ENCODE measurements at places on chromosomes 7 and 10. TPM values are rescaled to one million over a fixed set of nuclear protein-coding genes. Genes with fewer than 3 reads are reported as not detected.

- peaks cover 43% of the 10 kb centered on the region for H3K4me1 ChIP-seq
- DNase-seq: no peak
- no peak overlapping the region for H3K4me3 ChIP-seq
- no peaks in the 10 kb centered on the region for H3K36me3 ChIP-seq
- H3K27me3 ChIP-seq: no peaks in the 10 kb centered on the region
Measured at GRCh38 chr10:69839696-69840345, 38.1 kb downstream of the COL13A1 start.

GRCh38 chr7:140261522-140261921 is 84.7 kb upstream of the KDM7A start:
- no peak overlapping the region for H3K4me3 ChIP-seq
- no peak for DNase-seq
- no peaks in the 10 kb centered on the region for H3K36me3 ChIP-seq
- no peaks in the 10 kb centered on the region for H3K27me3 ChIP-seq

Gene ZNF853
- 0.21 TPM for total RNA-seq

- peak; percentile 56 for DNase-seq
- H3K27ac ChIP-seq: no peak overlapping the region
- peaks cover 4% of the 10 kb centered on the region for H3K4me1 ChIP-seq
- no peaks in the 10 kb centered on the region for H3K36me3 ChIP-seq
- H3K4me3 ChIP-seq: no peak overlapping the region
Measured at GRCh38 chr7:19121977-19122588, 4.6 kb upstream of the TWIST1 start.

- H3K4me3 ChIP-seq: no peak overlapping the region
- H3K27ac ChIP-seq: no peak overlapping the region
- no peak for DNase-seq
- H3K4me1 ChIP-seq: no peaks in the 10 kb centered on the region
- peaks cover 4% of the 10 kb centered on the region for H3K27me3 ChIP-seq
Measured at GRCh38 chr10:123997486-123998196, 95.8 kb downstream of the CHST15 start.

- no peak for DNase-seq
- H3K4me3 ChIP-seq: no peak overlapping the region
- H3K36me3 ChIP-seq: no peaks in the 10 kb centered on the region
- H3K27ac ChIP-seq: no peak overlapping the region
Measured at GRCh38 chr10:34489973-34490745, 324.9 kb downstream of the PARD3 start.

- H3K4me3 ChIP-seq: no peak overlapping the region
- no peaks in the 10 kb centered on the region for H3K27me3 ChIP-seq
- no peak for DNase-seq
- H3K4me1 ChIP-seq: peaks cover 18% of the 10 kb centered on the region
Measured at GRCh38 chr7:135710417-135711138, 17.4 kb downstream of the SLC13A4 start.

GRCh38 chr7:23938937-23939552 is 229.0 kb downstream of the STK31 start:
- H3K27ac ChIP-seq: no peak overlapping the region
- no peaks in the 10 kb centered on the region for H3K4me1 ChIP-seq
- H3K36me3 ChIP-seq: no peaks in the 10 kb centered on the region
- no peak for DNase-seq

DNA sequence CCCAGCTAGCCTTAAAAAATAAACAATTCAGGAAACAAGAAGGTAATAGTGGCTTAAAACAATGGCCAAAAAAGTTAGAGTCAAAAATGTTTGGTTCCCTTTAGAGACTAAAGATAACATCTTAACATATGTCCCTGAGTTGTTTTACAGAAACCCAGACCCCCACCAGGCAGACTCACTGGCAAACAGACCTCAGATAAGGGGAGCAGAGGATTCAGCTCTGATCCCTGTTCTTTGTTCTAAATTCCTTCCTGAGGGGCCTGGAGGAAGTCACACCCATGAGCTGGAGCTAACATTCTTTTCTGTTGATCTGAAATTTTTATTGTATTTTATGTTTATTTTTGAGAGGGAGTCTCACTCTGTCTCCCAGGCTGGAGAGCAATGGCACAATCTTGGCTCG is 247.2 kb downstream of the USP6NL start:
- no peak overlapping the region for H3K4me3 ChIP-seq
- no peak overlapping the region for H3K27ac ChIP-seq
- no peak for DNase-seq
- no peaks in the 10 kb centered on the region for H3K4me1 ChIP-seq
- H3K36me3 ChIP-seq: no peaks in the 10 kb centered on the region
- no peaks in the 10 kb centered on the region for H3K27me3 ChIP-seq

DNA sequence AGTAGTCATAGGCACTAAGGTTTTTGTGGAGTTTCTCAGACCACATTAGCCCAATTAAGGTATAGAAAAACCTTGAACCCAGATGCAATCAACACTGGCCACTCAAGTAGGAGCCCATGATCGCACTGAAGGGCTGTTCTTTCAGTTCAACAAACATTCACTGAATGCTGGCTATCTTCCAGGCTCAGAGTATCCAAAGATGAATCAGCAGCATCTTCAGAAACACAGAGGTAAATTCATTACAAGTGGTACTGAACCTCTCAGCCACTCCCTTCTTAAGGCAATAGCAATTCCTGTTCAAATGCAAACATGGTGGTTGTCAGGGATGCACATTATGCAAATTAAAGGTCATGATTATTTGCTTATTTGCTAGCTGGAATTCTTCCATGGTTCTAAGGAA is 17.1 kb downstream of the KCNK18 start:
- no peak for DNase-seq
- H3K27me3 ChIP-seq: peaks cover 7% of the 10 kb centered on the region
- no peak overlapping the region for H3K4me3 ChIP-seq
- no peaks in the 10 kb centered on the region for H3K36me3 ChIP-seq
- no peak overlapping the region for H3K27ac ChIP-seq

Gene LRRD1
- not detected for total RNA-seq

DNA sequence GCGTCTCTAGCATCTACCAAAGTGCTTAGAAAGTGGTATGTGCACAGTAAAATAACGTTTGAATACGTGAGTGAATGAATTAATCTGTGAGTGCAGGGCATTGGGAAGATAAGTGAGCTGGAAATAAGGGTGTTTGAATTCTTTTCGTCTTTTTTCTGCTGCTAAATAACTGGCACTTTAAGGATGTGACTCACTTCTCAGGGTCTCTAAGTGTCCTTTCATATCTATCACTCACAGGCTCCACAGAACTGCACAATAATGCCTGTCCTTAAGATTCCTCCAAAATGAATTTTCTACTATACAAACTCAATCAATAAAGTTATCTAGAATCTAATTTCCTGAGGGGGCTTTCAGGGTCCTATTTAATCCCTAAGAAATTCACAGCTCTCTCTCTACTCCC is 3.2 kb upstream of the DGKB start:
- H3K36me3 ChIP-seq: no peaks in the 10 kb centered on the region
- H3K4me3 ChIP-seq: no peak overlapping the region
- H3K4me1 ChIP-seq: peaks cover 4% of the 10 kb centered on the region
- DNase-seq: peak; percentile 4
- H3K27ac ChIP-seq: no peak overlapping the region

Gene LRIT1
- not detected for total RNA-seq

- no peaks in the 10 kb centered on the region for H3K27me3 ChIP-seq
- no peak for DNase-seq
- H3K36me3 ChIP-seq: no peaks in the 10 kb centered on the region
- no peak overlapping the region for H3K4me3 ChIP-seq
- peaks cover 7% of the 10 kb centered on the region for H3K4me1 ChIP-seq
- no peak overlapping the region for H3K27ac ChIP-seq
Measured at GRCh38 chr7:20578257-20578771, 37.2 kb upstream of the ABCB5 start.

Gene GTF2IRD2
- total RNA-seq: 10.0 TPM
